CD4-positive, alpha-beta T cell treated with Interleukin-10 for 1 hour (primary cell): ENCODE measurements at places on chromosomes 3 and 15.

DNA sequence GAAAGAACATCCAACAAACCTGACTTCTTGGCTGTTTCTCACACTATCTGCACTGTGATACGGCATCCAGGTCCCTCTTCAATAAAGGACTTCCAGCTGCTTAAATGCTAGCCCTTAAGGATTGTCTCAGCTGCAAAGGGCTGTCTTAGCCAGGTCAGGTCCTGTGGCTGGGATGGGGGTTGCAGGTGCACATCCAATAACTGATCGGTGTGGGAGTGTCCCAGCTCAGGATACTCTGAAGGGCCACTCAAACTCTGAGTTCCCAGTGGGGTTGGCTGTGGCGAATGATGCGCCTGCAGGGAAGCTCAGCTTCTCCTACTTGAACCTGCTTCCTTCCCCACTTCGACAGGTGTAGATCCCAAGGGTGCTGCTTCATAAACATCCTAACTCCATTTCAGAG is 74.6 kb upstream of the FGF12 start:
- no peak for DNase-seq

GRCh38 chr3:133883641-133884040 is 12.0 kb downstream of the RAB6B start:
- DNase-seq = no peak

GRCh38 chr3:117553461-117553860 is 843.9 kb downstream of the TUSC7 start:
- no peak for DNase-seq

DNA sequence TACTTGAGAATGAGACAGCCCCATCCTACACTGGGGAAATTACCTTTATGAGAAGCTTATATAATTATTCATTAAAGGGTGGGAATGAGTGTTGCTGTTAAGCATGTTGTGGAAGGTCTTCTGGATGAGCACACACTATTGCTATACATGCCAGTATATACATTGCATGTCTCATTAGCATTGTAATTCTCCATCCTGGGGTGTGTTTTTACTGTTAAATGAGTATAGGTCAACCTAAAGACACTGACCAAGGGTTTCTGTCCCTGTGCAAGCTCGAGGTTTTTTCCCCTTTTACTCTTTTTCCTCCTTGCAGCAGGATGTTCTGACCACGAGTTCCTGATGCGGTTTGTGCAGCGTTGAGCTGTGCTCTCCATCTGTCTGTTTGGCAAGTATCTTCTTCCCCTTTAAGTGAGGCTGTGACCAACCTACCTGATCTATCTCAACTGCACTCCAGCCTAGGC is 7.2 kb upstream of the IVD start:
- peak; percentile 20 for DNase-seq
